ENCODE measurements at places on chromosomes 13 and 19.

DNA sequence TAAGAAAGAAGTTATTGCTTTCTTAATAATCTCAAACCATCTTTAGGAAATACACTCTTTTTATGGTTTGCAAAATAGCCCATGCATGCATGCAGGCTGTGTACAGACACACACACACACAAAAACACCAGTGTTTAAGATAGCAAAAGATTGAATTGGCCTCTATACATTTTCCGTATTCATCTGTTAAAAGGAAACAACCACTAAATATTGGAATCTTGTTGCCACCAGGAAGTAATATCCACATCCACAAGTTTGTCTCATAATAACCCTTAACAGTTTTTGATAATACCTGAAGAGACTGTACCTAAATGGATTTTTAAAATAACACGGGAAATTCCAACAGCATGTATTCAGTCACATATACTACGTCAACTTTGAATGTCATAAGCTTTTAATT, 7.3 kb upstream of the MAB21L1 start:
- DNase-seq = no peak

- no peak for DNase-seq
Measured at GRCh38 chr13:20686167-20686566, 17.3 kb upstream of the IL17D start.

GRCh38 chr13:36108954-36109353, 22.2 kb downstream of the DCLK1 start:
- no peak for DNase-seq

DNA sequence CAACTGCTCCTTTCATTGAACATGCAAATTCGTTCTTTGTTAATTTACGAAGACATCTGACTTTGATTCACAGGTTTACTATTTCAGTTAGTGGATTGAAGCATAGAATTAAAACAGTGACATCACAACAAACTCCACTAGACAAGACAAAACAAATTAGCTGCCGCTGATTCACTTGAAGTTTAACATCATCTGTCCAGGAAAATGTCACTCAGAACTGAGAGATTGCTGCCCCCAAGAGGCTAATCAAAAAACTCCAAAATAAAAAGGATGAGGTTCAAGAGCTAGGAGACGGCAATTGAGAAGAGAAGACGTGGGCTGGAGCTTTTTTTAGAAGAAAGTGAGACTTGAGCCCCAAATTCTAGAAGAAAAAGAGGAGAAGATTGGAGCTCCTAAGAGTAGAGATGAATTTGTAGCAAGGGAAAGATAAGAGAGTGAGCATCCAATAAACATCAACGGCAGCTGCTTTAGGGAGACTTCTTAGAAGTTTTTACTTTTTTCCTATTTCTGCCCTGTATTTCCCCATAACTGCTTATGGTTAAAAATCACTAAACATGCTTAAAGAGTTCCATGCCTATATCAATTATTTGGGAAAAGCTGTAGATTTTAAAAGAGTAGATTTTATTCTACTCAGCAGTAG, 40.8 kb upstream of the TPP2 start:
- DNase-seq = peak; percentile 77

DNA sequence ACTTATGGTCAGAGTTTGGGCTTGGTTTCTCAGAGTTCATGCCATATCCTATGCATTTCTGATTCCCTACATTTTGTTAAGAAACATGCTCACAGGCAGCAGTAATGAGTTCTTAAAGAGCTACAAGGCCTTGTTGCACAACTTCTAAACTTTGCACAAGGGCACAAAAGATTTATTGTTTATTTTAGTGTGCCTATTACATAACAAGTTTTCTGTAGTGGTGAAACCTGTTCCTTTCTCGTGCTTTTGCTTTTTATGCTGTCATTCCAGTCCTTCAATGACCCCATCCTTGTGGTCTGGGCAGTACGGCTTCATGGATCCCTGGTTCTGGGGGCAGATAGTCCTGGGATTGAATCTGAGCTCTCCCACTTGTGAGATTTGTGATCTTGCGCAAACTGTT, 17.8 kb downstream of the ZNF507 start:
- no peak for DNase-seq

GRCh38 chr13:20475927-20476691, 49.5 kb downstream of the CRYL1 start:
- DNase-seq = no peak

DNA sequence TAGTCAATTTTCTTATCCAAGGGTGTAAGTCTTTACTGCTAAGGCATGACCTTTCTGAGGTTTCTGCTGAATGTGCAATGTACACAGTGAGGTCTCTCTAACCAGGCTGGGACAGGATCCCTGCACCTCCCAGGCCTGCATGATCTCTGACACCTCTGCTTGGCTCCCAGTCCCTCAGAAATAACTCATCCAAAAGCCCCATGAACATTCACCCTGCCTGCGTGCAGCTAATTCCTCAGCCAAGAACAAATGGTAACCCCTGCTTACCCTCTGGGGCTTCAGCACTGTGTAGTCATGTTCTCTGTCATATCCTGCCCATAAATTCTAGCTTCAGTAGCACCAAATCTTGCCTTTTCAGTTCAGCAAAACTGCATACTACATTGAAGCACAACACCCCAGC, 1146.3 kb upstream of the MIR17HG start:
- DNase-seq = no peak

DNA sequence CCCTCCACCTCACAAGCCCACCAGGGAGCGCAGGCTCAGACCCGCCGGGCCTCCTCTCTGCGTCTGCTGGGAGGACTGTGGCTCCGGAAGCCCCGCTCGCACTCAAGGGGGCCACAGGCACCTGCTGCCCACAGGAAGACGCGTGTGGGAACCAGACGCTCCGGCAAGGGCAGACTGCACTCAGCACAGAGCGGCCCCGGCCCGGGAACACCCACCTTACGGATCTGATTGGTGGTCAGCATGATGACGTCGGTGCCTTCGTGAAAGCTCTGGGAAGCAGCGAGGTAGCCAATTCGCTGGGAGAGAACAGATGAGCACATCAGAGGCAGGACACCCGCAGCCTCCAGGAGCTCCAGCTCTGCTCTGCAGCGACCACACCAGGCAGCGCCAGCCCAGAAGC, 14.6 kb downstream of the AP3D1 start:
- no peak for DNase-seq

GRCh38 chr19:15404097-15404779, 14.6 kb downstream of the AKAP8L start:
- no peak for DNase-seq

DNA sequence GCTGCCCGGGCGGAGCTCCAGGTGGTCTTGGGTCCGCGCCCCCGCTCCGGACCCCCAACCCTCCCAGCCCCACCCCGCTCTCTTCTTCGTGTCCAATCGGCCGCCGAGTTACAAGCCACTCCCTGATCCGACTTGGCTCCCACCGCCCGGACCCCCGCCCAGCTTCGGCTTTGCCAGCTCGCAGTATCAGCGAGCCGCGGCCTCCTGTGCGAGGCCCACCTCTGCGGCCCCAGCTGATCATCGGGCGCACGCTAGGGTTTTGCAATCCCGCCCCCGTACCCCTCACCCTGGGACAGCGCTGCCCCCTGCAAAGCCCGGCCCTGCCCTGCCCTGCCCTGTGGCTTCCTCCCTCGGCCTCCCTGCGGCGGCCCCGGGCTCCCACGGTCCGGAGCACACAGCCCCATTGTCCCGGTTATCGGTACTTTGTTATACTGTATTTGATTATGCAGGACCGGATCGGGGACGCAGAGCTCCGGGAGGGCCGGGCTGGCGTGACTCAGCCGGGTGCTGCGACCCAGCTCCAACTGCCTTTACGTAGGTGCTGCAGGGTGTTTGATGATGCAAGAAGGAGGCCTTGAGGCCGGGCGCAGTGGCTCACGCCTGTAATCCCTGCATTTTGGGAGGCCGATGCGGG, 598 bp upstream of the LPAR2 start:
- peak; percentile 83 for DNase-seq

GRCh38 chr13:75620020-75620419, 16.1 kb upstream of the LMO7 start:
- no peak for DNase-seq

DNA sequence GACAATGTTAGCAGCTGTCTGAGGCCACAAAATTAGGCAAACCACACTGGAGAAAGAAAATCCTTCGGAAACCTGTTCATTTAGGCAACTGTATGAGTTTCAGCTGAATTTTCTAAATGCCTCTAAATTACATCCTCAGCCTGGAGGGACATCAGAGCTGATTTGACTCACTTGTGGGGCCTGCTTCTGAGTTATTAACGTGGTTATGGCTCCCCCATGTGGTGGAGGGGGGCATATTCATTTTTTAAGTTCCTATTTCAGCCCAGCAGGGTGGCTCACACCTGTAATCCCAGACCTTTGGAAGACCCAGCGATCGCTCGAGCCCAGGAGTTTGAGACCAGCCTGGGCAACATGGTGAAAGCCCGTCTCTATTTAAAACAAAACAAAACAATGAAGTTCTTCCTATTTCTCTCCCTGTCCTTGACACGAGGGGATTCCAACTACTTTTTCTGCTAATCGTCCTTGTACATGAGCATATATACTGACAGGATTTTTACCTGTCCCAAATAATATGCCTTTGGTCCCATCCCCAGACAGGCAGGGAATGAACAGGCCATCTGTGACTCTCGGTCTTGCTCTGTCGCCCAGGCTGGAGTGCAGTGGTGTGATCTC, 31.5 kb upstream of the HIF3A start:
- peak; percentile 67 for DNase-seq

DNA sequence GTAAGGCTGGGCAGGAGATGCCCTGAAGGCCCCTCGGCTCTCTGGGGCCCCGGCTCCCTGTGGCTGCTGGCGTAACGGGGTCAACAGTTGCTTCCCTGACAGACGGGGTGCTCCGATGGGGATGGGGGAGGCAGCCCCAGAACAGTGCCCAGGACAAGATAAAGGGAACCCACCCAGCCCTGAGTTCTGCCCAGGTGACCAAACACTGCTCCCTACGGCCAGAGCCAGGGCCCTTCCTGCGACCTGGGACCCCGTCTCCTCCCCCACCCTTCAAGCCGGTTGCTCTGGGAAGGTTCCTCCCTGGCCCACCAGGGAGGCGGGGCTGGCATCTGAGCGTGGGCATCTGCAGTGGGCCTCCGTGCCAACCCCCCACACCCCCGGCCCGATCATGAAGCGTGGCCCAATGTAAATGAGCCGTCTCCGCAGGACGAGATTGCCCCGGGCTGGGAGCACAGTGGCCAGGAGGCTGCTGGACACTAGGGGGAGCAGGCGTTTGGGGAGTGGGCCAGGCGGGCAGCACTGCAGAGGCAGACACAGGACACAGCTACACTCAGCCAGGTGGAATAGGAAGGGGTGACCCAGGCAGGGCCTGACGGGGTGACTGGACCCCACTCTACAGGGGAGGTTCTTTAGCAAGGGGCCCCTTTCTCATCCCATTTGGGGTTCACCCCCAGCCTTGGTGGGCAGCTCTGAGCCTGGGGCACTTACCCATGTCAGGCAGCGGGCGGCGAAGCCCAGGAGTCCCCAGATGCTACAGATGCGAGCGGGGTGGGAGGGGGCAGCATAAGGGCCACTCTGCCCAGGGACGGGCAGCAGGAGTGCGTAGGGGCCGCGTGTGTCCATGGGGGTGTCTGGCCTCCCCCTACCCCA, 1.2 kb upstream of the NKPD1 start:
- peak; percentile 62 for DNase-seq

DNA sequence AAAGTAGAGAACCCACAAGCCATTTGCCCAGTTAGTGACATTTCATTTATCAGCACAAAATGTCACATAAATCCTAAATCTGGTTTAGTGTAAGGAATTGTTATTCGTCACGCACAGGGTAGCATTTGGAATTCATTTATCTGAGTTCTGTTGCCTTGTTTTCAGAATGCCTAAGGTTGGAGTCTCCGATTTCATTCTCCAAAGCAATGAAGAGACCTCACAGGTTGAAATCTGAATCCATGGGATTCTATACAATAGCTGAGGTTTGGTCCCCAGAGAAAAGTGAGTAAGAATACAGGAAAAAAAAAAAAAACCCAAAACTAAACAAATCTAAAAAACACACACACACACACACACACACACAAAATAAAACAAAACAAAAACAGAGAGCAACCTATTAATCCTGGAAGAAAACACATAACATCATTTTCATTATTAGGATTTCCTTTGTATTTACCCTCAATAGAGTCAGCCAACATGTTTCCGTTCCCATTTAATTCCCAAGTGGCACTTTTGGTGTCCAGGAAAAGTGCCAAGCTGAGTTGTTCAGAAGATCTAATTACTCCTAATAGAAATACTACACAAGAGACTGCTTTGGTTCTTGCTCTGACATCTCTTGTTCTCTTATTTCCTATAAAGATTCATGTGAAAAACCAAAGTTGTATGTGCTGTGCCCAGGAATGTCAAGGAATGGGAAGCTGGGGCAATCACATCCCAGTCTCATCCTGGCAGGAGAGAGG, 36.2 kb upstream of the LRCH1 start:
- DNase-seq = no peak

- no peak for DNase-seq
Measured at GRCh38 chr19:16363133-16363851, 38.7 kb downstream of the KLF2 start.

DNA sequence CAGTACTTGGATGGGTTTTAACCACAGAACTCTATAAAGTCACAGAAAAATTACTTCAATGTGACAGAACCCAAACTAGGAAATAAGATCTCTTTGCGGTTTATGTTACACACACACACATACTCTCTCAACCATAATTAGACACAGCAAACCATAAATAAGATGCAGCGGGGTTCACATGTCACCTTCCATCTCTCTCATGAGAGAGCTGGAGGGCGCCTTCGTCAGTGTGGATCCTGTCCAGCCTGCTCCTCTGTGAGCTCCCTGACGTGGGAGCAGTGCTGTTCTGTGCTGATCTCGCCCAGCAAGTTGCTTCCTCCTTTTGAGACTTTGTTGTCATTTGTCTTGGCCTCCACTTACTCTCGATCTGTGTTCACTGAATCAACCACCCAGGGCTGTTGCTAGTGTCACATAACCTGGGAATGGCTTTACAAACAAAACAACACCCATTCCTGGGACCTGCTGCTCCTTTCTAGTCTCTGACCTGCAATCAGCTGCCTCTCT, 204.9 kb upstream of the KL start:
- peak; percentile 11 for DNase-seq

DNA sequence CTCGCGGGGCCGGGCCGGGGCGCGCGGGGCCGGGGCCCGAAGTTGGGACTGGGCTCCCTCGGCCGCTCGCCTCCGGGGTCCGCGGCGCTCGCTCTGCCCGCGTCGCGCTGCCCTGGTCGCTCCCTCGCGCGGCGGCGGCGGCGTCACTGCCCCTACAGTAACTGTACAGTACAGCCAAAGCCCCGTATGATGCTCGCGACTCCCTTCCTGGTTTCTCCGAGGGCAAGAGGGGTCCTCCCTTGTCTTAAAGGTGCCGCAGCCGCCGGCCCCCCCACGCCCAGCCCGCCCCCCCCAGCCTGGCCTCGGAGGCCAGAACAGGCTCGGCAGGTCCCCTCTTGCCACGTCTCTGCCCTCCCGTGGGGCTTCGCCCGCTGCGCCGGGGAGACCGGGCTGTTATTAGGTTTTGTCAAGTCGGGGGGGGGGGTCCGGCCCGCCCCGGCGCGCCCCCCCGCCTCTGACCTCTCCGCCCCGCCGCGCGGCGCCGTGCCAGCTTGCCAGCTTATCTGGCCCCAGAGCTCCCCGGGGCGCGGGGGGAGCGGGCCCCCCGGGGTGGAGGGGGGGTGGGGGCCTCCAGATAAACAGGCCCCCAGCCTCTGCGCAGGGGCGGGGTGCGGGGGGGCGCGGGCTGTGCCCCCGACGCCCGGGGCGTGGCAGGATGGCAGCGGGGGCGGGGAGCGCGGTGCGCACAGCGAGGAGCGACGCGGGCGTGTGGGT, at the start of gene ZBTB7A:
Gene ZBTB7A (minus strand): TSS at position 218 of the 714 bp plus-strand sequence. CDS start 11,667 bp downstream, outside the sequence.
- peak; percentile 77 for DNase-seq

- peak; percentile 29 for DNase-seq
Measured at GRCh38 chr19:21698215-21698614, 69.2 kb downstream of the ZNF100 start.
